RCC 7860 (cell line): ENCODE measurements at places on chromosomes 2 and 18.

- DNase-seq: no peak
These were observed 2.6 kb upstream of the FZD5 start for GRCh38 chr2:207772081-207772843.

- no peak for DNase-seq
These were observed 15.4 kb upstream of the DGKD start for GRCh38 chr2:233338812-233339368.

- no peak for DNase-seq
These were observed 96.5 kb upstream of the BOD1L2 start for GRCh38 chr18:57050310-57050949.

GRCh38 chr2:113219889-113220641, 46.3 kb downstream of the PSD4 start:
- peak; percentile 77 for DNase-seq

- no peak for DNase-seq
These were observed 11.5 kb downstream of the TEX44 start for GRCh38 chr2:231604101-231604684.

DNA sequence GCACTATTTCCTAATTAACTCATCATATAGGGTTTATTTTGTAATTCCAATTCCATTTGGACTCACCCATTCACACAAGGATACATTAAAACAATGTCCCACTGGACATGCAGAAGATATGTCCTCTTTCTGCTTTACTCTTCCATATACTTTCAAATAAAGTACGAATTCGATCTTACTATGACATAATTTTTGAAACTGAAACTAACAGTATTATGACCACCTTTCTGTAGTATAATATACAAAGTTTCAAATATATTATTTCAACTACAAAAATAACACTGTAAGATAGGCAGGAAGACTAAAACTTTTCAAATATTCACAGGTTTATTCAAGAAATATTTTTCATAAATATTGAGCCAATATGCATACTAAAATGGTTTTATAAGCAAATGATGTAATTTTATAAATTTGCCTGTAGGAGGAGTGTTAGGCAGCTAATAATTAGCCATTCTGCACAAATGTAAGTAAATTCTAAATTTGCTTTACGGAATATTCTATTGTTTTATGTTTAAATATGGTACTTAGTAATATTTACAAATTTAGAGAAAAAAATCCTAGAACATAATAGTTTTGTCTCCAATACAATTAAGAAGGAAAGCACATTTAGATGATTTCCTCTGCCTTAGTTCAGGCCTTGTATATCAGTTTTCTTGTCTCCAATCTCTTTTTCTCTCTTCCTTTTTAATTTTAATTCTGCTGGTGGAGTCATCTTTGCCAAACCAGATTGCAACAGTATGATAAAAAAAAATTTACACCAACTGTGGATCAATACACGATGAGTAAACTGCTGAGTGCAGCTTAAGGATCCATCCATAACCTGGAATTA, 85.9 kb downstream of the CERKL start:
- no peak for DNase-seq

GRCh38 chr18:77023102-77023782, 109.3 kb downstream of the MBP start:
- DNase-seq: no peak

DNA sequence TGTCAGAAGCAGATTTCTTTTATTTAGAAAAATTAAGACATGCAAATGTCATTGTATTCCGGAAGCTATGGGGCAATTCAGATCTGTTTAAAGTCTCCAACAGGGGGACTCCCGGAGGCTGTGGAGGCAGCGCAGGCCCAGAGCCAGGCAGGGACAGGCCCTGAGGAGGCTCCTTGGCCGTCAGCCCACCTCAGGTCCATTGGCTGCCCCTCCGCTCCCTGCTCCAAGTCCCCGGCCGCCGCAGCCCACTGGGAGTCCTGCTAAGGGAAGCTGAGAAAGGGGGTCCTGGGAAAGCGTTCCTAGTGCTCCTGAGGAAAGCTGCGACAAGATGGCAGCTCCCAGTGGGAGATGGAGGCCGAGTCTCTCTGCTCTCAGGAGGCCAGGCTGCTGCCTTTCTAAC, 20.0 kb upstream of the LYPD6 start:
- no peak for DNase-seq

- no peak for DNase-seq
These were observed 5.1 kb upstream of the ODC1 start for GRCh38 chr2:10452956-10453904.

GRCh38 chr2:51919395-51919794, 887.5 kb upstream of the NRXN1 start:
- DNase-seq: no peak

GRCh38 chr18:59357928-59358327, 1.1 kb downstream of the LMAN1 start:
- DNase-seq: peak; percentile 77

DNA sequence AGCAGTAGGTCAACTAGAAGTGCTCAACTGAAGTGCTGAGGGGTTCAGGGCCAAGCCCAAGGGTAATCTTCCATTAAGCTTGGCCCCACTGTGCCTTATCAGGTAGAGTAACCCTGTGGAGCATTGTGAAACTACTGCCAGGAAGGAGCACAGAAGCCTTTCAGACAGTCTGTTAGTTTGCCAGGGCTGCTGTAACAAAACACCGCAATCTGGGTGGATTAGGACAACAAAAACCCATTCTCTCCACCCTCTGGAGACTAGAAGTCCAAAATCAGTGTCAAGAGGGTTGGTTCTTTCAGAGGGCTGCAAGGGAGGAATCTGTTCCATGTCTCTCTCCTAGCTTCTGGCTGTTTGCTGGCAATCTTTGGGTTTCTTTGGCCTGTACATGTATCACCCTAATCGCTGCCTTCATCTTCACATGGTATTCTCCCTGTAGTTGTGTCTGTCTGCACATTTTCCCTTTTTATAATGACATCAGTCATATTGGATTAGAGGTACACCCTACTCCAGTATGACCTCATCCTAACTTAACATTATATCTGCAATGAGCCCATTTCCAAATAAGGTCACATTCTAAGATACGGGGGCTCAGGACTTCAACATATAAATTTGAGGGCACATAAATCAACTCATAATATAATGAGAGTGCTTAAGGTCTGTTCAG, 21.2 kb downstream of the VIT start:
- DNase-seq: no peak
